ENCODE measurements at places on chromosomes 1 and 21.

DNA sequence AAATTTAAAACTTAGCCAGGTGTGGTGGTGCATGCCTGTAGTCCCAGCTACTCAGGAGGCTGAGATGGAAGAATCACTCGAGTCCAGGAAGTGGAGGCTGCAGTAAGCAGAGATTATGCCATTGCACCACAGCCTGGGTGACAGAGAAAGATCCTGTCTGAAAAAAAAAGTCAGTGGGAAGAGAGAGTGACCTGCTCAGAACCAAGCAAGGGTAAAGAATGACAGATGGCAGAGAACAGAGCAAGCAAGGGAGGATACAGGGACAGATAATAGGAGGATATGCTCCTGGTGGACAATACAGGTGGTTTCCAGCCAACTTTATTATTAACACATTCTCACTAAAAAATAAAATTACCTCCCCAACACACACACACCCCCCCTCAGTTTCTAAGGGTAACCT, 4.6 kb upstream of the TMEM51 start:
- no peak for DNase-seq

DNA sequence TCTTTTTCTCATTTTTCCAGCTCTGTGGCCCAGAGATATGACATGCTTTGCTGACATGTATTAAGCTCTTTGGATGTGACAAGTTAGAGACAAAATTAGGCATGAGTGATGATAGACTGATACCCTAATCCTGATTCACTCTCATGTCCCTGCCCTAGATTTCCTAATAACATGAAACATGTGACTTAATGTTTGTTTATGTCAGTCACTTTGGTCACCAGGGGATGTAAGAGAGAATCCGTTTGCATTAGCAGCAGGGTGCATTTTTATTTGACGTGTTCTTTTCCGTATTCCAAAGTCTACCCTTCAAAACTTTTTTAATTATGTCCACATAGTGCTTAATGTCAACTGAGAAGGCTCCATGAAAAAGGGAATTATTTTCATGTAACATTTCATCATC, 192.4 kb downstream of the HMCN1 start:
- DNase-seq: peak; percentile 26

DNA sequence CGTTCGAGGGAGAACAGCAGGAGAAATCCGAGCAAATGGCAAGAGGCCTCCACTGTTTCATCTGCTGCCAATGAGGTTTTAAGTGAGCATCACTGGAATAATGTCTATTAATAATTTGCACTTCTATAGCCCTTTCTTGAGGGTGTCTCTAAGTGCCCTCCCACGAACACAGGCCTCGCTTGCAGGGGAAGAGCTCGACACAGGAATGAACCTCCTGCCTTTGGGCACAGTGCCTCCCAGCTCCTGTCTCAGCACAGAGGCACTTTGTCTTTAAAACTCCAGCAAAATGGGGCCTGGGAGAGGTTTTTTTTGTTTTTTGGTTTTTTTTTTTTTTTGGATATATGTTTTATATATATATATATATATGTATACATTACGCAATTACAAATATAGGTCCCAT, 56.6 kb downstream of the OLIG1 start:
- no peak for DNase-seq

- DNase-seq: peak; percentile 75
Observed at GRCh38 chr1:152461544-152461943, 47.5 kb upstream of the CRNN start.

GRCh38 chr1:227558732-227559262, 4.6 kb upstream of the ZNF678 start:
- DNase-seq: no peak

DNA sequence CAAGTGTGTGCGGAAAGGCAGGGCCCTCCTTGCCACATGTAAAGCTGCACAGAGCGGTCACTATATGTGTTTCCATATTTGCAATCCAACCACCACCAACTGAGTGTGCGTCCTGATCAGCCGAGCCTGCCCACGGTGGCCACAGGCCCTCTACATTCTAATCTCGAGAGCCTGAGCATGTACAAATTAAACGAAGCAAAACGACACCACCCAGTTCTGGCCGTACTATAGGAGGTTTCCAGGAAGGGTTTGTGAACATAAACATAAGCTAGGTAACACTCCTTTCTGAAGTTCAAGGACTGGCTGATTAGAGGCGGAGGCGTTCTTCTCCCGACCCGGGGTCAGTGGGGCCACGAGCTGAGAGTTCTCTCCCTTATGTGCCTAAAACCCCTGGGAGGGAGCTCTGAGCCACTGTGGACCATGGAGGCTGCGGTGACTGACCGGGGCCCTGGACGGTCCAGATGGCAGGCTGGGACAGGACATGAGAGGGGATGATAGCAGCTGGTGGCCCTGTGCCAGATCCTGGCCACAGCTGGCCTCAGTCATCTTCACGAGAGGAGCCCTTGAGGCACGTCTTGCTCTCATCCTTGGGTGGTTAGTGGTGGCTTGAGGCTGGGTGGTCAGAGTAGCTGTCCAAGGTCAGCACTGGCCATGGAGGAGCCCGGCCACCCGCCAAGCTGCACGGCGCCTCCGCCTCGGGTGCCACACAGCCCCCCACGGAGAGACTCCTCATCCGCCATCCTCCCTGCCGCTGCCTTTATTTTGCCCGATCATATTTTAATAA, 39.1 kb upstream of the TRAPPC10 start:
- no peak for DNase-seq

DNA sequence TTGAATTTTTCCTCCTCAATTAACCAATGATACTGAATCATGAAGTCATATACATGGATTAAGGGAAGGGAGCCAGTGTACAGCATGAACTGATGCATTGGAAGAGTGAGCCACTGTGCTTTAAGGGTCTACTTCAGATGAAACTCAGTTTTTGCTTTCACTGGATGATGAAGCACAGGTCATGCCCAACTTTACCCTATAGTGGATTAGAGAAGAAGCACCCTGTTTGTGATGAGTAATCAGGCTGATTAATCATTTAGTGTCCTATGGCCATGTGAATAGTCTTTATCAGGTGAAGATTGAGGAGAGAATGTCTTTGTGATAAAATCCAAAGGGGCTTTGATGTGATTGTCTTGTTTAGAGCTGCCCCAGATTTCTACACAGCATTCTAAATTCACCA, 24.7 kb upstream of the LAMC1 start:
- DNase-seq: no peak

DNA sequence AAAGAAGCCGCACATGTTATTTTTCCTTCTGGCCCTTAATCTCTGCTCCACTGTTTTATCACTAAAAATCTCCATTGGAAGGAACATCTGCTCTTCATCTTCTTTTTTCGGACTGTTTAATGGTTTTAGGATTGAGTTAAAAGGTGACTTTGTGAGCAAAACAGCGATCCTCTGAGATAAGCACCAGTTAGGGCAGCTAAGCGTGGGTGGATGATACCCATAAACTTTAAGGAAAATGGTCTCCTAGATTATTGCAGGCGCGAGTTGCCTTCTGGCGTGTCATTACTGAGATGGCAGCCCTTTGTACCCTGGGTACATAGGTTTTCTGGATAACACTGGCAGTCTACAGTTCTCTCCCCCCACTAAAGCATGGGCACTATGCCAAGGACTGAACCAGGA, 44.0 kb upstream of the HMGB4 start:
- DNase-seq: no peak

GRCh38 chr1:15283526-15283925, 36.5 kb downstream of the FHAD1 start:
- no peak for DNase-seq

DNA sequence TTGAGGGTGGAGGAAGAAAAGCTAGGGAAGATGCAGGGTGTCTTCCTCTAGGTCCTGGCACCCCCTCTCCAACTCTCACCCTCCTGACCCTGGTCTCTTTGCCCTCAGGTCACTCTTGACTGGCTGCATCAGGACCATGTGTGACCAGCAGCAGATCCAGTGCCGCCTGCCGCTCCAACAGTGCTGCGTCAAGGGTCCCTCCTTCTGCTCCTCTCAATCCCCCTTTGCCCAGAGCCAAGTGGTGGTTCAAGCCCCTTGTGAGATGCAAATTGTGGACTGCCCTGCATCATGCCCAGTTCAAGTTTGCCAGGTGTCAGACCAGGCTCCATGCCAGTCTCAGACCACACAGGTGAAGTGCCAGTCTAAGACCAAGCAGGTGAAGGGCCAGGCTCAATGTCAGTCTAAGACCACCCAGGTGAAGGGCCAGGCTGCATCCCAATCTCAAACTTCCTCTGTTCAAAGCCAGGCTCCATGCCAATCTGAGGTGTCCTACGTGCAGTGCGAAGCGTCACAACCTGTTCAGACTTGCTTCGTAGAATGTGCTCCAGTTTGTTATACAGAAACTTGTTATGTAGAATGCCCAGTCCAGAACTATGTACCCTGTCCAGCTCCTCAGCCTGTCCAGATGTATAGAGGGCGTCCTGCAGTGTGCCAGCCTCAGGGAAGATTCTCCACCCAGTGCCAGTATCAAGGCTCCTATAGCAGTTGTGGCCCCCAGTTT, 1.8 kb downstream of the KPRP start:
- no peak for DNase-seq

DNA sequence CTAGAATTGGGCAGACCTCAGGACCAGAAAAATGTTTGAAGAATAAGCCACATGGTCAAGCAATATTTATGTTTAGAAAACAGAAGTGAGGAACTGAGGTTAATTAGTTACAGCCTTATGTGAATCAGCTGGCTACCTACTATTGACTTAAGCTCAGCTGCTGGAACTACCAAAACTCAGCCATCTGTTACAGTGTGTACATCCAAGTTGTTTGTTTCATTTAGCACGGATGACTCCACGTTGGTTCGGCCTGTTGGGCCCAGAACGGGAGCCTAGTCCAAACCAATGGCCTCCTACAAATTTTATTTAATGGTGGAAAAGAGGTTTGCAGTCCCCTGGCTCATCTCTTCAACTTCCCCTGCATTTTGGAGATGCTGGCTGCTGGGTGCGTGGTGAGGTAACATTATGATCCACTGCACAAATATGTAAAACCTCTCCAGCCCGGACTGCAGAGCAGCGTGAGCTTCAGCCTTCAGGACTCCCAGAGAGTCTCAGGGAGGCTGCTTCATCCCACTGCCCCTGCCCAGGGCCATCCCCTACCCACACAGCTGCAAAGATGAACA, 143.4 kb downstream of the ZZZ3 start:
- DNase-seq: peak; percentile 79

- no peak for DNase-seq
Observed at GRCh38 chr1:205589046-205589445, 42.8 kb downstream of the ELK4 start.

DNA sequence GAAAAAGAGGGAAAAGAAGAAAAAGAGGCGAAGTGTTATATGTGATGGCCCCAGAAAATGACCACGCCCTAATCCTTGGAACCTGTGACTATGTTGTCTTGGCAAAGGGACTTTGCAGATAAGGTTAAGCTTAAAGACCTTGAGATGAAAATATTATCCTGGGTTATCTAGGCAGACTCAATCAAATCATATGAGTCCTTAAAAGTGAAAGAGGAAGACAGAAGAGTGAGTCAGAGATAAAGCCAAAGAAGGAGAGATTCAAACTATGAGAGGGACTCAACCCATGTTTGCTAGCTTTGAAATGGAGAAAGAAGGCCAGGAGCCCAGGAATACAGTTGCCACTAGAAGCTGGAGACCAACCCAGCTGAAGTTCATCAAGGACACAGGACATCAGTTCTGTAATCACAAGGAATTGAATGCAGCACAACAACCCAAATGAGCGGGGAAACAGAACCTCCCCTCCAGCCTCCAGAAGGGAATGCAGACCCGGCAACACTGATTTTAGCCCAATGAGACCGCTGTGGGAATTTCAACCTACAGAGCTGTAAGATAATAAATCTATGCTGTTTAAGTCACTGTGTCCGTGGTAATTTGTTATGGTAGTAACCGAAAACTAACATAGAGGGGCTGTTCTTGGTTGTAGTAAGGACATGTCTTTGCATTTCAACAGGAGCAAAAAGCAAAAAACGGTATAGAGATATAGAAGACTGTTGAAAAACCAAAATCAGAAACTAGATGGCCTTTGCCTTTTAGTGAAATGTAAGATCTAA, 4.2 kb upstream of the RGS8 start:
- DNase-seq: no peak

GRCh38 chr1:229298887-229299503, 28.1 kb downstream of the RAB4A start:
- DNase-seq: no peak

DNA sequence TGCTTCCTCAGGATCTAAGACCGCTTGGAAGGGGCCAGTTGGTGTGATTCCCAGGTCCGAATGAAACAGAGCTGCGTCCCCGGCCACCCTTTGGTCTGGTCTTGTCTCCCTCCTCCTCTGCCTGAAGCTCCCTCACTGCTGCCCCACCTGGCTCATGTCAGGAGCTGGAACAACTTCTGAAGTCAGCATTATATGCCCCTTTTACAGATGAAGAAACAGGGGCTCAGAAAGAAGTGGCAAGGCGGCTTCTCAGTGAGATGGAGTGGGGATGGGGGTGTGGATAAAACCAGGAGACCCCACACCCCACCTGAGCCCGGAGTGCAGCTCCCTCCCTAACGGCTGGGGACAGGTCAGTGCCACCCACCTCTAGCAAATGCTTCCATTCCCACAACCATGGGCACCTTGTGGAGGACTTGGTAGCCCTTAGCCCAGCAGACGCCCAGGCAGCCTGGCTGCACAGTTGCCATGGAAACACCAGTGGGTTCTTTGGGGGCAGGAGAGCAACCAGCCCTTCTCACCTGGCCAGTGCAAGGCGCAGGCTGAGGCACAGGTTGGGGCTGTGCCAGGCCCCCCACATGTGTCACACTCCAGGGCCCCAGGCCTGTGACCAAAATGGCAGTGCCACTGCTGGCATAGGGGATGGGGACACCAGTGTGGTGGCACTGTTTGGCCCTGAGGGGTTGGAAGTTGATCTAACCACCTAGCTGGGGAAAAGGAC, 31.9 kb upstream of the ECE1 start:
- no peak for DNase-seq

- DNase-seq: no peak
Observed at GRCh38 chr1:244218220-244218619, 167.1 kb downstream of the ZBTB18 start.

- DNase-seq: peak; percentile 97
Observed at GRCh38 chr1:109792056-109792831, 28.5 kb upstream of the EPS8L3 start.

GRCh38 chr21:31394309-31394708, 50.2 kb upstream of the TIAM1 start:
- DNase-seq: no peak

GRCh38 chr1:209560529-209560928, 23.0 kb upstream of the CAMK1G start:
- DNase-seq: no peak

- DNase-seq: no peak
Observed at GRCh38 chr1:161161652-161162051, 2.4 kb downstream of the USP21 start.

GRCh38 chr1:226945858-226946245, 5.8 kb downstream of the COQ8A start:
- no peak for DNase-seq

GRCh38 chr1:151716771-151717631, at the start of gene CELF3:
TSS of gene CELF3 (minus strand) at chr1:151716803. CDS start at chr1:151716020, 783 bp downstream.
- peak; percentile 15 for DNase-seq

- no peak for DNase-seq
Observed at GRCh38 chr1:173187671-173188237, 19.4 kb downstream of the TNFSF4 start.

GRCh38 chr1:61724506-61724812, 482 bp downstream of the TM2D1 start:
- DNase-seq: peak; percentile 5
